Skeletal muscle cell (primary cell): ENCODE measurements at places on chromosomes 1 and 21.

DNA sequence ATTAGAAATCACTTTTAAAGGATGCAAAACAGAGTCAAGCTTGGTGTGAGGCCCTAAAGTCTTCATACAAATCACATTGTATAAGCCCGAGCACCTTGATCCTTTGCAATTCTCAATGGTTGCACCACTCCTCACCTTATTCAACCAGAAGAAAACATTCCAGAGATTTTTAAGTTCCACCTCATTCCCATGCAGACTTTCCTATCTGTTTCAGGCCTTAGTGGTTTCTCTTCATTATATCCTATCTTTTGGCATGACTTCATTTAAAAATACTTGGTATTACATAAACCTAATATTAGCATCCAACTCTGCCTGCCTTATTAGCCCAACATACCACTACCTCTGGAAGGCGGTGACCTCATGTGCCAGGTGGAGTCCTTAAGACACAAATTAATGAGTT is 9.3 kb upstream of the GREM2 start:
- DNase-seq: no peak

GRCh38 chr1:12618965-12619791 is 1.2 kb upstream of the DHRS3 start:
- no peak for DNase-seq

DNA sequence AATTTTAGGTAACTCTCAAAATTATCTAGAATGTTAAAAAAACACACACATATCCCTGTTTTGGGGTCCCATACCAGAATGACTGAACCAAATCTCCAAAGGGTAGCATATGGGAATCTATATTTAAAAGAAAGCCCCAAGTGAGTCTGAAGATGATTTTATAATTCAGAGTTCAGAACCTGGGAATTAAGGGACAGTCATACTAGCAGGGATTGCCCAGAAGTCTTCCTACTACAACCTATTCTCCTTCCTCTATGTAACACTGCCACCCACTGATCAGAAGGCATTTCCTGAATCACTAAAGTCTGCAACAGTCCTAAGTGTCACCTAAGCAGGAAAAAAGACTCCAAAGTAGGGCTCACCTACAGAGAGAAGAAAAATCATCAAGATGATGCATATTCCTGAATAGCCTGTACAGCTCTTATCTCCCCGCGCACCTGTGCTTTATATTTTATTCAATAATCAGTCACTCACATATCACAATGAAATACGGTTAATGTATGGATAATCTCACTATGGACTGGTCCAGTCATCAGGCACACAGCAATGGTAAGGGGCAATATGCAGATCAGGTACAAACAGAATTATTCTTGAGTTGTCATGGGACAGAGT is 4.9 kb downstream of the RGS1 start:
- no peak for DNase-seq

DNA sequence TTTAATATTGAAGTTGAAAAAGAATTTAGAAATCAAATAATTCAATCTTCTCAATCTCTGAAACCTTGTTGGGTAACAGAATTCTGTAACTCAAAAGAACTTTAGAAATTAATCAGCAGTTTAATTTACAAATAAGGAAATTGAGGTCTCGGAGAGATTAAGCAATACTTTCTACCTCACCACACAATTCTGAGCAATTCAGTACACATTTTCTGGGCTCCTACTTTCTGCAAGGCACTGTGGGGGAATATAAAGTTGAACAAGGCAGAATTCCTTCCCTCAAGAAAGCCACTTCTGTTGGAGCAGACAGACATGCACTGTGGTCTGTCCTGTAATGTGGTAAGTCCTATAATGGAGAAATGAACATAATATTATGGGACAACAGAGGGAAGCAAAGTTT is 47.7 kb downstream of the MEF2D start:
- DNase-seq: no peak

GRCh38 chr1:60108196-60108595 is 34.6 kb upstream of the C1orf87 start:
- DNase-seq: no peak

GRCh38 chr21:36504067-36505058 is 24.4 kb upstream of the CLDN14 start:
- DNase-seq: peak; percentile 9

- no peak for DNase-seq
Observed at GRCh38 chr1:200619894-200620272, 668 bp downstream of the KIF14 start.

DNA sequence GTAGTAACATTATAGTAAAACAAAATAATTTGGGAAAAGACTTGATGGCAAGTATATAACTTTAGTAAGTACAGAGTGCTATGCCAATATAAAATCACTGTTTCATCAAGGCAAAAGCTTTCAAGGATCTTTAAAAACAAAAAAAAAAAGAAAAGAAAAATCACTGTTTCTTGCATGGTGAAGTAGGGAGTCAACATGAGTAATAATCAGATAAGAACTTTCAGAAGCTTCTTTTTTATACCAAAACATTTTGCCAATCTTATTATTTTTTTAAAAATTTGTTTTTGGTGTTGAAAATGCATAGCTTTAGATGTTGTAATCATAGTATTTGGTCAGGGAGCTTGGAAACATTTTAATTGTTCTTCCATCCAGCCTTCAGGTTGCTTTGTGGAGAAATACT is 37.2 kb downstream of the CAMSAP2 start:
- no peak for DNase-seq

DNA sequence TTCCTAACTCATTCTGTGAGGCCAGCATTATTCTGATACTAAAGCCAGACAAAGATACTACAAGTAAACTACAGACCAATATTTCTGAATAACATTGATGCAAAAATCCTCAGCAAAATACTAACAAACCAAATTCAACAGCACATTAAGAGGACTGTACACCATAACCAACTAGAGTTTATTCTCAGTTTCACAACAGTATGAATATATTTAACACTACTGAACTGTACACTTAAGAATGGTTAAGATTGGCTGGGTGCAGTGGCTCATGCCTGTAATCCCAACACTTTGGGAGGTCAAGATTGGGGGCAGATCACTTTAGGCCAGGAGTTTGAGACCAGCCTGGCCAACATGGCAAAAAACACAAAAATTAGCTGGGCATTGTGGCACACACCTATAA is 77.0 kb downstream of the LBR start:
- DNase-seq: no peak
